ENCODE measurements at places on chromosomes 5 and 9. TPM values are rescaled to one million over a fixed set of nuclear protein-coding genes. Genes with fewer than 3 reads are reported as not detected.

Gene ZNF300
- 2.5 TPM for total RNA-seq

Gene FTMT
- total RNA-seq, result not detected

DNA sequence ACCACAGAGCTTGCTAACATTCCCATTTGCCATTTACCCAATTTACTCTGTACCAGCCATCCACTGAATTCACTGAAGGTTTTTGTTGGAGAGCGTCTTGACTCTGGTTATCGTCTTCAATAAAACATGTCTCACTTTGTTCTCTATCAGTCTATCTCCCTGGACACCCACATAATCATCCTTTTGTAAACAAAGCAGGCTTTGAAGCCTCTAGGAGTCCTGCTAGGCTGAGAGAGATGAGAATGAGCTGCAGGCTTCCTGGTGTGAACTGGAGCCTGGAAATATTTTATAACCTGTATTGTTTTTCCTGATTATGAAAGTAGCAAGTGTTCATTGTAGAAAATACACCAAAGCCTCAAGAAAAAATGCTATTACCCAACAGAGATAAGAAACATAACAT is 140.6 kb upstream of the ZNF366 start:
- H3K36me3 ChIP-seq, result no peaks in the 10 kb centered on the region
- no peak overlapping the region for H3K27ac ChIP-seq
- DNase-seq, result no peak
- H3K27me3 ChIP-seq, result peaks cover 2% of the 10 kb centered on the region
- H3K4me3 ChIP-seq, result no peak overlapping the region
- no peaks in the 10 kb centered on the region for H3K4me1 ChIP-seq

GRCh38 chr5:132419502-132420468 is 50.3 kb downstream of the SLC22A5 start:
- no peaks in the 10 kb centered on the region for H3K27me3 ChIP-seq
- peaks cover 48% of the 10 kb centered on the region for H3K36me3 ChIP-seq
- DNase-seq, result peak; percentile 58
- H3K4me1 ChIP-seq, result peaks cover 36% of the 10 kb centered on the region
- H3K27ac ChIP-seq, result peak overlapping the region; percentile 94

Gene PCAT7
- total RNA-seq, result not detected

GRCh38 chr5:56698463-56699381 is 116.6 kb upstream of the MAP3K1 start:
- H3K4me3 ChIP-seq, result no peak overlapping the region
- peaks cover 44% of the 10 kb centered on the region for H3K4me1 ChIP-seq
- H3K27ac ChIP-seq, result peak overlapping the region; percentile 30
- H3K36me3 ChIP-seq, result no peaks in the 10 kb centered on the region

DNA sequence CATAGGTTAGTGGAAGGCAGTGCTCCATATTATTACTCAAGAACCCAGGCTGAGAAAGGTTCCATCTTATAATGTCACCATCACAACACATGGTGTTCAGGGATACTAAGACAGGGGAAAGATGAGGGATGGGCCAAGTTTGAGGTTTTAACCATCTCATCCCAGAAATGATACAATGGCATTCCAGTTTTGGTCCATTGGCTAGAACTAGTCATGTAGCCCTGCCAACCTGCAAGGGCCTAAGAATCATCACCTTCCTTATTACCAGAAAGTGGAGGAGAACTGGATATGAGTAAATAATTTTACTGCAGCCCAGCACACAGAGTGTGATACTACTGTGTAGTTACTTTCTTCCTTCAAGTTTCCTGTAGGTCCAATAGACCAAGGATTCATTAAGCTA is 144.5 kb upstream of the ABCA1 start:
- H3K4me1 ChIP-seq, result no peaks in the 10 kb centered on the region
- no peak for DNase-seq
- no peaks in the 10 kb centered on the region for H3K27me3 ChIP-seq
- H3K4me3 ChIP-seq, result no peak overlapping the region

Gene CARD9
- 0.43 TPM for total RNA-seq

DNA sequence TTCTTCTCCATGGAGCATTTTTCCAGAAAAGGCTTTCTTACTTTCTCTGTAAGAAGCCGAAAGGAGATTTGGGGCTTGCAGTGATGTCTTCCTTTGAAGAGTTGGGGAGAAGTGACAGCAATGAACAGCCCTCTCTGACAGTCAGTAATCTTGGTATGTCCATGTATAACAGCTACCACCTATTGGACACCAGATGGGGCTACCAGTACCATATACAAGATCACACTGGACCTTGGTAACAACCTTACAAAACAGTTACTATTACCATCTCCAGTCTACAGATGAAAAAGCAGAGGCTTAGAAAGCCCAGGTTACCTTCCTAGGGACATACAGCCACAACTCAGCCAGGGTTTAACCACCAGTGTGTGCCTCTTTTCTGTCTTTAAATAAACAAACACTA is 272.7 kb upstream of the TRPC7 start:
- H3K27ac ChIP-seq, result no peak overlapping the region
- no peaks in the 10 kb centered on the region for H3K27me3 ChIP-seq
- no peak overlapping the region for H3K4me3 ChIP-seq
- H3K36me3 ChIP-seq, result no peaks in the 10 kb centered on the region
- no peak for DNase-seq

Gene FGF18
- total RNA-seq, result not detected

GRCh38 chr5:135012951-135013391 is 21.1 kb downstream of the PITX1 start:
- no peaks in the 10 kb centered on the region for H3K4me1 ChIP-seq
- H3K4me3 ChIP-seq, result no peak overlapping the region
- H3K27me3 ChIP-seq, result no peaks in the 10 kb centered on the region
- H3K27ac ChIP-seq, result no peak overlapping the region

DNA sequence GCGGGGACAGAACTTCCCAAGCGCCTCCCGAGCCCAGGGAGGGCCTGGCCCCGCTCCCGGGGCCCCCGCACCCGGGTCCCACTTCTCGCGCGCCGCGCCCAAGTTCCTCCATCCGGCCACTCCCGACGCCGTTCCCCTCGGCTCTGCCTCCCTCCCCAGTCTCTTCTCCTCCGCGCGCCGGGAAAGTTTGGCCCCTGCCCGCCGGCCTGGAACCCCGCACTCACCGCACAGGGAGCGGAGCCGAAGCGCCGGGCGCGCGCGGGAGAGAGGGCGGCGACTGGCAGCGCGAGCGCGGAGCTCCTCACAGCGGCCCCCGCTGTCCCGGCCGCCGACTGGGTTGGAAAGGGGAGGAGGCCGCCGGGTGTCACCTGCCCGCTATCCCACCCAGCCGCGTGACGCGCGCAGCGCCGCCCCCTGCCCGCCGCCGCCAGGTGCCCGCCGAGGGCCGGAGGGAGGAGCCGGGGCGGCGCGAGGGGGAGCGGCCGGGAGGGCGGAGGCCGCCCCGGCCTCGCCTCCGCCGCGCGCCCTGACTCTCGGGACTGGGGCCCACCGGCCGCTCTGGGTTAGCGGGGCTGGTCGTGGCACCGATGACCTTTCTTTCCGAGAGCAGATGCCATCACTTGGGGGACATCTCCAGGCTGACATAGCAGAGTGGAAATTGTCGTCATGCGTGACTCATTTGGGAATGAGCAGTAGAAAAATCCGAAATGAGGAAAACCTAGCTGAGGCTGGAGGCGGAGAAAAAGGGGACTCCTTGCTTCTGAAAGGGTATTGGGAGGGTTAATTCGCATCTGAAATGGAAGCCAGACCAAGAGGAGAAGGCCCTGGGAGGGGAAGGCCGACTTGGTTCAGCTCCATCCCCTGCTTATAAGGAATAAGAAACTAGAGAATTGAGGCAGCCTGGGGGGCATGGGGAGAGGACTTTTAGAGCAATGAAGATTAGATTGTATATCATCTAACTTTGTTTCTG is at the start of gene ELOVL7:
ELOVL7 (minus strand) TSS at position 334 of the 970 bp plus-strand sequence. CDS start 56,872 bp downstream, outside the sequence.
- peaks cover 25% of the 10 kb centered on the region for H3K27me3 ChIP-seq
- H3K27ac ChIP-seq, result no peak within 1 kb of the TSS
- H3K4me1 ChIP-seq, result peaks cover 6% of the 10 kb centered on the region
- no peaks in the 10 kb centered on the region for H3K36me3 ChIP-seq
- no peak within 1 kb of the TSS for H3K4me3 ChIP-seq

DNA sequence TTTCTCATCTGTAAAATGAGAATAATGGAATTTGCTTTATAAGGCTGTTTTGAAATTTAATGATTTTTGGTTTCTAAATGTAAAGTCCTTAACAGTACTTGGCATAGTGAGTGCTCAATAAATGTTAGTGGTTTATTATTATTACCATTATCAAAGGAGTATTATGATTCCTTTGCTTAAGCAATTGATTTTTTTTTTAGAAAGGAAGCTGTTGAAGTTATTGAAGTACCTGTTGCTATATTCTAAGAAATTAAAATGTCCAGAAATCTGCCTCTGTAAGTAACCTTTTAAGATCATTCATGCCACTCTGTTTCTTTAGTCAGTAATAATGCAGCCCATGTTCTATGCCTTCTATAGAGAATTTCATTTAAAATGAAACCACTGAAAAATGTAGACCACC is 15.0 kb downstream of the SMAD5 start:
- H3K27ac ChIP-seq, result no peak overlapping the region
- no peaks in the 10 kb centered on the region for H3K27me3 ChIP-seq
- H3K4me1 ChIP-seq, result no peaks in the 10 kb centered on the region
- no peak for DNase-seq

- no peak overlapping the region for H3K4me3 ChIP-seq
- no peaks in the 10 kb centered on the region for H3K27me3 ChIP-seq
- no peak for DNase-seq
- no peaks in the 10 kb centered on the region for H3K36me3 ChIP-seq
- no peak overlapping the region for H3K27ac ChIP-seq
These were observed 54.8 kb upstream of the ANGPTL2 start for GRCh38 chr9:127177231-127177630.

GRCh38 chr5:144004146-144004545 is 166.3 kb downstream of the YIPF5 start:
- no peaks in the 10 kb centered on the region for H3K4me1 ChIP-seq
- H3K4me3 ChIP-seq, result no peak overlapping the region
- no peaks in the 10 kb centered on the region for H3K36me3 ChIP-seq
- no peaks in the 10 kb centered on the region for H3K27me3 ChIP-seq
- no peak for DNase-seq
- no peak overlapping the region for H3K27ac ChIP-seq

DNA sequence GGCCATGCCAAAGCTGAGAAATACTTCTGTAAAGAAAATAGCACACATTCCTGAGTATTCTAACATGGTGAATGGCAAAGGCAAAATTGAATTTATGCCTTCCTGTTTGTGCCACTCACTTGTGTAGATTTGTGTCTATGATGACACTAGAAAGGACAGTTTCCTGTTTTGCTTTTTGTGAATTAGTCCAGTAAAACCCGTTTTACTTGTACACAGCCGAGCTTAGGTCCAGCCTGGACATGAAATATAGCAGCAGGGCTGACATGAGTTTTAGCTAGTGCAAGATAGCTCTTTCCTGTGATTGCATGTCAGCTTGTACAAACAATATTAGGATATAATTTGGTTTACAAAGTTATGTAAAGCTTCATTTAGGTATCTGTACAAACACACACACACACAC is 1891.7 kb upstream of the WWC1 start:
- H3K4me1 ChIP-seq, result no peaks in the 10 kb centered on the region
- H3K36me3 ChIP-seq, result no peaks in the 10 kb centered on the region
- H3K27ac ChIP-seq, result no peak overlapping the region
- no peaks in the 10 kb centered on the region for H3K27me3 ChIP-seq

Gene PPWD1
- total RNA-seq, result 79.2 TPM

DNA sequence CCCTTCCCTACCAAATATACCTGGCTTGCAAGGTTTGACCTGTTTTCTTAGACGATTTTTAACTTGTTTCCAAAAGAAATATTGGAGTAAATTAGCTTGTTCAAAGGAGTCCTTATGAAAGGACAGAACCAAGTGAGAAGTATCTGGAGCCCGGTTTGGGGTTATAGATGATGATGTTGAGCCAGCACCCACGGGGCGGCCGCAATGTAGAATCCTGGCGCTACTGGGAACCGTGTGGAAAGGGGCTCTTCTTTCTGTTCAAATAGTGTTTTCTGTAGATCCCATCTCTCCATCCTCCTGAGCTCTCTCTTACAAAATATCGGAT is 517 bp upstream of the EXOSC2 start:
- H3K4me1 ChIP-seq, result peaks cover 41% of the 10 kb centered on the region
- H3K4me3 ChIP-seq, result peak overlapping the region; percentile 93
- peak overlapping the region; percentile 56 for H3K27ac ChIP-seq
- H3K36me3 ChIP-seq, result peaks cover 3% of the 10 kb centered on the region

Gene MARCHF6
- total RNA-seq, result 185 TPM

Gene PCDHAC2
- total RNA-seq, result not detected

- no peak for DNase-seq
- no peaks in the 10 kb centered on the region for H3K27me3 ChIP-seq
- H3K4me3 ChIP-seq, result no peak overlapping the region
- no peaks in the 10 kb centered on the region for H3K4me1 ChIP-seq
- no peak overlapping the region for H3K27ac ChIP-seq
These were observed 524.4 kb upstream of the CHD1 start for GRCh38 chr5:99453196-99453595.

Gene GCNT4
- total RNA-seq, result 14.7 TPM

DNA sequence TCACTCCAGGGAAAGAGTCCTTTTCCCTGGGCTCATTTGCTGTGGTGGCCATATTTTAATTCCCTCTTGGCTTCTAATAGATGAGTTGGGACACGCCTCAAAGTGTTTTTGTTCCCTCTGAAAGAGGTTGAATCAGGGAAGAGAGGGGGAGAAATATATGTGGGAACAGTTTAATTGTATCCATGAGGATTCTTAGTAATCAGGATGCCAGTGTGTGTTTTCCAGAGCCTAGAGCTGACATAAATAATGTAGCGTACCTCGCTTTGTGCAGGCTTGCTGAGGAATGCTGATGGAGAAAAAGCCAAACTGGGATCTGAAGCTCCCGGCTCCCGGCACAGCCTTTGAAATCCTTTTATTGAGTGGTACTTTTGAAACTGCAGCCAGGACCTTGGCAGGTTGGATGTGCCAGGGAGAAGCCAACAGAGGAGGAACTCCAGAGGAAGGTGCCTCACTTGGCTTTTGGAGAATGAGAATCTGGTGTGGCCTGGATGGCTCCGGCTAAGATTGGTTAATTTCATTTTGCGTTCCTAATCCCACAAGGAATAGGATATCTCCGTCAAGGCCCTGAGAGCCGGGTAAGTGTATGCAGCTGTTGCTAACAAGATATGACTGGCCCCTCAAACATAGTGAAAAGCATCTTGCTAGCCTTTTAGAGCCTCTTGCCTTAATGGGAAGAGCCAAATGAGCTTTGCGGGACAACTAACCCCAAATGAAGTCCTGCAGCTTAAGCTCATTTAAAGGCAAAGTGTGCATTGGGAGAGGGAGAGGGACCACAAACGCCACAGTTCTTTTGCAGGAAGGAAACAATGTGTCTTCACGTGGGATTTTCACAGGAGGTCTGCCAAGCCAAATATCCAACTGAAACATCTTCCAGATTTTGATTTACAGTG is 471.1 kb upstream of the WWC1 start:
- no peaks in the 10 kb centered on the region for H3K4me1 ChIP-seq
- H3K4me3 ChIP-seq, result no peak overlapping the region
- H3K27ac ChIP-seq, result no peak overlapping the region
- no peaks in the 10 kb centered on the region for H3K27me3 ChIP-seq
- no peak for DNase-seq

GRCh38 chr5:168612996-168613395 is 33.8 kb upstream of the PANK3 start:
- peak overlapping the region; percentile 47 for H3K27ac ChIP-seq
- H3K4me1 ChIP-seq, result peaks cover 5% of the 10 kb centered on the region
- H3K36me3 ChIP-seq, result no peaks in the 10 kb centered on the region
- no peak for DNase-seq
- no peaks in the 10 kb centered on the region for H3K27me3 ChIP-seq

GRCh38 chr9:37941253-37941652 is 37.3 kb upstream of the SLC25A51 start:
- no peaks in the 10 kb centered on the region for H3K4me1 ChIP-seq
- H3K27me3 ChIP-seq, result peaks cover 8% of the 10 kb centered on the region
- H3K27ac ChIP-seq, result no peak overlapping the region

GRCh38 chr5:143898381-143898780 is 86.4 kb downstream of the HMHB1 start:
- H3K27me3 ChIP-seq, result no peaks in the 10 kb centered on the region
- no peaks in the 10 kb centered on the region for H3K36me3 ChIP-seq
- H3K4me1 ChIP-seq, result peaks cover 12% of the 10 kb centered on the region
- H3K27ac ChIP-seq, result peak overlapping the region; percentile 15

Gene NFX1
- total RNA-seq, result 43.8 TPM

Gene MARVELD2
- 0.43 TPM for total RNA-seq

All from T-cell (primary cell).